Activated CD8-positive, alpha-beta memory T cell treated with anti-CD3 and anti-CD28 coated beads for 48 hours (primary cell): ENCODE measurements at places on chromosomes 12 and 14.

- no peak for DNase-seq
These were observed 270.0 kb upstream of the CAND1 start for GRCh38 chr12:66999141-66999540.

GRCh38 chr14:26833621-26834176 lies 235.9 kb upstream of the NOVA1 start:
- no peak for DNase-seq

DNA sequence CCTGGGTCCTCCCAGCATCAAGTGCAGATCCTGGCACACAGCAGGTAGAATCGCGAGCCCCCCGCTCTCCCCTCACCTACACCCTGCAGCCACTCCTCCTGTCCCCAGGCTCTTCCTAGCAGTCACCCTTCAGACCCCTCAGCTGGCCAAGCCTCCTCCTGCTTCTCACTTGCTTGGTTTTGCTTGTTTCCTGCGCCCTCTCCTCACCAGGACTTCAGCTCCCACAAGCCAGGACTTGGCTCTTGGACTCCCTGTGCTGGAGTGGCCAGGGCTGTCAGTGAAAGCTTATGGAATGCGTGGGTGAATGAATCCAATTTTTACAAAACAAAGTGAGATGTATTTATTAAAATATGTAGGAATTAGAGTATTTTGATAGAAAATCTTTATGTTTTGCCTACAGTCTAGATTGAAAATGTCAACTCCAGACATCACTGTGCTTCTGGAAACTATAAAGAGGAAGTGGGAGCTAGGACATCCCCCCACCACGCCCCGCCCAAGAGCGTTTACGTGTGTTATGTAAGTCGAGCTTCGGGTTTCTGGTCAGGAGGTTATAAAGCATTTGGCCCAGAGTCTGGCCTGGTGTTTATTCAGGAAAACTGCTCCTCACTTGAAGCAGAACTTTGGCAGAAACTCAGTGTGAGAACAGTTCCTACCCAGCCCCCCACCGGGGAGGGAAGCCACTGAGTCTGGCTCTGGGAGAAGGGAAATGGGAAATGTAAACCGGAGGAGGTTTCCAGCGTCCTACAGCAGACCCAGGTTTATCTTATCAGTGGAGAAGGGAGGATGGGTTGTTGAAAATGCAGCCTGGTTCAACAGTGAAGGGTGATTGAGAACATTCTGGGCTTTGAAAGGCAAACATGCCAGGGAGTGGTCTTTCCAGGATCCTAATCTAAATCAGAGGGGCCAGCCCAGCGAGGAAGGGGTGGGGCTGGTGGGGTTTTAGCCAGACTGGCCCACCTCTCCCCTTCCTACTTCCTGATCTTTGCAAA lies 8.8 kb downstream of the ALDH2 start:
- DNase-seq = no peak

DNA sequence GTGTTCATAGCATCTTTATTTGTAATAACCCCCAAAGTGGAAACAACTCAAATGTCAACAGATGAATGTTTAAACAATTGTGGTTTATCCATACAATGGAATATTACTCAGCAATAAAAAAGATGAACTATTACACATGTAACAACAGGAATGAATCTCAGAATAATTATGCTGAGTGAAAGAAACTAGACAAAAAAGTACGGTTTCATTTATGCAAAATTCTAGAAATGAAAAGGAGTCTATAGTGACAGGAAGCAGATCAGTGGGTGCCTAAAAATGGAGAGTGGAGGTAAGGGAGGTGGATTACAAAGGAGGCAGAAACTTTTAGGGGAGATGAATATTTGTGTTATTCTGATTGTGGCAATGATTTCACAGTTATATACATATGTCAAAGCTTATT lies 4.8 kb downstream of the PRKCH start:
- no peak for DNase-seq

- DNase-seq = no peak
These were observed 67.6 kb downstream of the FOXN3 start for GRCh38 chr14:89349171-89350008.

DNA sequence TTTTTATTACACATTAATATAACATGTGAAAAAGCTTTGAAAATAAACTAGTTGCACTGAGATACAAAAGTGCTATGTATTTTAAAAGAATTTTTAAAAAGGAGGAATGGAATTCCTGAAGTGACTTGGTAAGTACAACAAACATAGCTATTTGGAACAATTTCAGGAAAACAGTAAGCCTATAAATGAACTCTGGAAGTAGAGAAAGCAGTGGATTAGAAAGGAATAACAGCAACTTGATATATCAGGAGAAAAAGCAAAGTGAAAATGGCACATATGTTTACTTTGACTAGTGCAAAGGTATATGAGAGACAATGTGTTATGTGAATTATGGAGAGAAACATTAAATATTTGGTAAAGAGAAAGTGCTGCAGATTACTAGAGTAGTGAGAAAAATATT lies 811.7 kb downstream of the C12orf50 start:
- no peak for DNase-seq

DNA sequence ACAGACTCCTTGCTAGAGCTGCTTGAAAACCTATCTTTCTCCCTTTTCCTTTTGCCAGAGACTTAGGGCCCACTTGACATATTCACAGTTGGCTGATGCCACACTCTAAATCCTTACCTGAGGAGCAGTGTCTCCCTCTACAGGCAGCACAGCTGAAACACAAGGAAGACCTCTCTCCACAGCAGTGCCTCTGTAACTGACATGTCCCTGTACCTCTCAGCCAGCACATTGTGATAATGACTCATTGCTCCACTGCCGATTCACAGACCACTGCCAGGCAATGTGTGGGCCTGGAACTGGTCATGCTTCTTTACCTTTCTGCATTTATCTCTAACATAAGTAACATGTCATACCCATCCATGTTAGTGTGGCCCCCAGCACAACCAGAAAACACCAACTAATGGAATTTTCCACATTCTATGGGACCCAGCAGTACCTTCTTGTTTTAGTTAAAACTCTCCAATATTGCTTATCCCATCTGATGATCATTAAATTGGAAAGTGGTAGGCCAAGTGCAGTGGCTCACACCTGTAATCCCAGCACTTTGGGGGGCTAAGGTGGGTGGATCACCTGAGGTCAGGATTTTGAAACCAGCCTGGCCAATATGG lies 56.5 kb downstream of the GTF2A1 start:
- no peak for DNase-seq

DNA sequence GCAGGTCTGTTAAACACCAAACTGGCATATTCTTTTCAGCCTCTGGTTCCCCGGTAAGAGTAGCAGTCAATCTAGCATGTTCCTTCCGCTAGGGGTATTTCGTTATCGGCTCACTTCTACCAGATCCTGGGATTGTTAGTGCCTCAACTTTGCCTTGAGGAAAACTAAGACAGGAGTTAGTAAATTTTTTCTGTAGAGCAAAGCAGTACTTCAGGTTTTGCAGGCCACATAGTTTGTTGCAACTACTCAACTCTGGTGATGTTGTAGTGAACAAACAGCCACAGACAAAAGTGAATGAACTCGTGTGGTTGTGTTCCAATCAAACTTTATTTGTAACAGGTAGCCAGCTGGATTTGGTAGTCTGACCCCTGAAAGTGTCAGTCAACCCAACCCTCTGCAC lies 6.3 kb upstream of the CDH24 start:
- DNase-seq = no peak

- DNase-seq = no peak
These were observed 125.5 kb downstream of the LMNTD1 start for GRCh38 chr12:25427337-25428249.

GRCh38 chr12:47098099-47098498 lies 18.3 kb upstream of the AMIGO2 start:
- DNase-seq = no peak

DNA sequence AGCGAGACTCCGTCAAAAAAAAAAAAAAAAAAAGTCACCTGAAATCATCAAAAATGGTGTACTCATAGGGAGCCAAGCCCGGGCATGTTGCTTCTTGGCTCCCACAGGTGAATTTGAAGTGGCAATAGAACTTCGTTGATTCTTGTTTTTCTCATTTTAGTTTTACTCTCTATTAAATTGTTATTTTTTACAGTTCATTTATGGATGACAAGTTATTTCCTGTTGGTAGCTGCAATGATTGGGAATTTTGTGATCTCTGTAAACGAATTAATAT lies 1.3 kb downstream of the TM7SF3 start:
- DNase-seq = no peak

DNA sequence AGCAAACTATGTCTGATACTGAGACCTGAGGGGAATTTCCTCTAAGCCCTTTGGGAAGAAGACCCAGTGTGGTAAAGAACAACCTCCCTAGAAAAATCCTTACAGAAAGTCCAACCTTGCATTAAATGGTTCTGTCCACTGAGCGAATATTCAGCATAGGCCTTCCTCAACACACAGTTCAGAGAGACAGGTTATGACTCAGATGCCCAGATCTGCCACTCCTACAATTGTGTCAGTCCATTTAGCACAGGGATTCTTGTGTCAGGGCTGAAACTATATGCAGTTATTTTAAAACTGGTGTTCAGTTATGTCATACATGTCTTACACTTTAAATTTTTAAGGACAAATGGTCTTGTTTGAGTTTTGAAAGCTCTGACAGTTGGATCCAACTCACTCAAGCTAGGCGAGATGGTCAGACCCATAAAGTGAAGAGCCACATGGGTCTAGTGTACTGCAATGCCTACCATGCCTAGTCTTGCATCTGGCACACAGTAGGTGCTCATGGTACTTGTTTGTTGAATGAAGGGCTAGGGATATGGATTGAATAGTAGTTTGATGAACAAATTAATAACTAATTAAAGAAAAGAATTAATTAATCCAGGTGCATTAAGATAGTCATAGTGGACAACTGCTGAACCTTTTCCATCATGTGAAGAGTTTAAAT lies 207.5 kb upstream of the PWP1 start:
- no peak for DNase-seq

DNA sequence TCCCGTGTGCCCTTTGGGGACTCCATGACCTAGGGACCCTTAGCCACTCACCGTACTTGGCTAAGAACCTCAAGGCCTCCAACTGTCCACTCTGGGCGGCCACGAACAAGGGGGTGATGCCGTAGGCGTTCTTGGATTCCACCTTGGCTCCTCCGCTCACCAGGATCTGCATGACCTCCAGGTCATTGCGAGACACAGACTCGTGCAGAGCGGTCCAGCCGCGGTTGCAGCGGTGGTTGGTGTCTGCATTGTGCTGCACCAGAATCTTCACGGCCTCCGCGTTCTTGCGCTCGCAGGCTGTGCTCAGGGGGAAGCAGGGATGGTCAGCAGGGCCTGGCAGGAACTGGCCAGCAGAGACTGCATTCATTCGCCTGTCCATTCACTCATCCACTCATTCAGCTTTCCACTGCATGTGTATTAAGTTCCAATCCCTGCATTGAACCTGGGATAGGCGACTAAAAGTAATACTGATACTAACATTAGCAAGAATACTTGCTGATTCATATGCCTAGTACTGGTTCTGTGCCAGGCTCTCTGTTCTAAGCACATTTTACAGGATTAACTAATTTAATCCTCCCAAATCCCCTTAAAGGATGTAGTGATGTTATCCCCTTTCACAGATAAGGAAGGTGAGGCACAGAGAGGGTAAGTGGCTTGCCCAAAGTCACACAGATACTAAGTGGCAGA lies 23.9 kb downstream of the FAM181A start:
- DNase-seq = no peak

DNA sequence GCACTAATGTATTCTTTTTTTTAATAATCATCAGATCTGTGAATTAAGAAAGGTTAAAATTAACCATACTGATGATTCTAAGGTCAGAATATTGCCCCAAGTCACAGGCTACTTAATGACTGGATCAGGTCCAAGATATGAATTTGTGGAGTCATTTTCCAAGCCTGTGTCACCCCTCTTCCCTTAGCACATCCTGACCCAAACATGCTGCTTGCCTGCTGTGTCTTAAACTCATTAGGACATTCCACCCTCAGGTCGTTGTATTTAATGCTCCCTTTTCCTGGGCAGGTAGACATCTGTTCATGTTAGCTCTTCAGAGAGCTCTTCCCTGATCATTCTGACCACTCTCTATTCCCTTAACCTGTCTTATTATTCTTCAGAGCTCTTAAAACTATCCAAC lies 463.5 kb upstream of the PDE3A start:
- no peak for DNase-seq

- DNase-seq = no peak
These were observed 110.9 kb upstream of the PWP1 start for GRCh38 chr12:107574691-107575090.

GRCh38 chr14:21840765-21841164 lies 167.1 kb upstream of the OR4E1 start:
- no peak for DNase-seq

GRCh38 chr14:54805070-54805444 lies 97.6 kb downstream of the GCH1 start:
- no peak for DNase-seq

DNA sequence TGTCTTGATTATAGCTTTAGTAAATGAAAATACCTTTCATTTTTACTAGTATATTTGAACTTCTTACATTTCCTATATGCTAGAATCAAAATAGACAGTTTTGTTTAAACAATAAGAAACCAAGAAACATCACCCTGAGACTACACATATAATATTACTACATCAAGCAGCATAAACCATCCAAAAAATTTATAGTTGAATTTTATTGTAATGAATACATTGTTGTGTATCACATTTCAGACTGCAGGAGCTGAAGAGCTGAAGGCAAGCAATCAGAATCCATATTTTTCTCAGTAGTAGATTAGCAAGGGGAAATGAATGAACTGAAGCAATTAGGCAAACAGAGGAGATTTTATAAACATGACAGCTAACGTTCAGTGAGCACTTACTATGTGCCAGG lies 379.2 kb downstream of the BTG1 start:
- no peak for DNase-seq

DNA sequence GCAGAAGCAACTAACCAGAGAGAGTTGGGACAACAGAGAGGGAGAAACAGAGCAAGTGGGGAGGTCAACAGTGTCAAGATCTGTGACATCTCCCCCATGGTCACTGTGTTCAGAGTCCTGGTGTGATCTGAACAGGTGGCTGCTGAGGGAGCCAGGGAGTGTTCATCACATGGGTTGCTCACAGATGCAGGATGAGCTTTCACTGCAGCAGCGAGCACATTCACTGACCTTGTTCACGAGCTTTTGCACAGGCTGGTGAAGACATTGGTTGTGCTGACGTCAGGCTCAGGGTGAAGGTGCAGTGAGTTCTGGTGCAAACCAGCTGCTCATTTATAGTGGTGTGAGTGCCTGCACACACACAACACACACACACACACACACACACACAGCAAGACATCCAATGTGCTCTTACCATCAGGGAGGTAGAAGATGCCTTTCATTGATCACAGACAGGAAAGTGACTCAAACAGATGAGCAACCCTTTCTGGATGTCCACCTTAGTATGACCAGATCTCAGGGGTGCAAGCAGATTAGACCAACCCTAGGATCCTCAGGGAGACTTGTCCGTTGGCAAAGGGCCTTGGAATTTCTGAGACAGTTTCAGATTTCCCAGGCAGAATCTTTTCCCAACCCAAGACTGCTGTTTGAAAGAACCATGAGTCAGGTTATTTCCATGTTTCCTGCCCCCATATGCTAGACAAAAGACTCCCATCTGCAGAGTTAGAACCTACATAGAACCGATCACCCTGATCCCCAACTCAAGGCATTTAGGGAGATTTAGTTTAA lies 44.3 kb upstream of the OR10AD1 start:
- no peak for DNase-seq

GRCh38 chr12:10960211-10960610 lies 21.1 kb upstream of the TAS2R14 start:
- no peak for DNase-seq
